ENCODE measurements at places on chromosomes 2 and 18. TPM values are rescaled to one million over a fixed set of nuclear protein-coding genes. Genes with fewer than 3 reads are reported as not detected.

DNA sequence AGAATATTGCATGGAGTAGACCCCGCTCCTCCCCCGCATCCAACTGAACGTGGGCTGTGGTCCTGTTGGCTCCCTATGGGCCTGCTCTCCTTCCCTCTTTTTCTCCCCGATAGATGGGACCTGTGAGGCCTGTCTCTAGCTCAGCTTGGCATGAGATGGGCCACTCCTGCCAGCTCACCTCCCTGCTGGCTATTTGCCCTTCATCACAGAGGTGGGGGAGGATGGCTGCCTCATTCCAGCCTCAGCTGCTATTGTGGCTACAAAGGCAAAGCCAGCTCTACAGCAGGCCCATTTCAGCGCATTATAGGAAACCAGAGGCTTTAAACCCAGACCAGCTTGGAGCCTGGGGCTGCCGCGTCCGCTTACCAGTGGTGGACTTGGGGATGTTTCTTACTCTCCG is 313.9 kb downstream of the GBX2 start:
- no peak overlapping the region for H3K27ac ChIP-seq
- H3K36me3 ChIP-seq, result no peaks in the 10 kb centered on the region
- no peak overlapping the region for H3K4me3 ChIP-seq
- H3K27me3 ChIP-seq, result peaks cover 3% of the 10 kb centered on the region
- peaks cover 27% of the 10 kb centered on the region for H3K4me1 ChIP-seq

GRCh38 chr18:65721619-65722018 is 29.2 kb upstream of the CDH7 start:
- peaks cover 5% of the 10 kb centered on the region for H3K27me3 ChIP-seq
- H3K4me3 ChIP-seq, result no peak overlapping the region
- no peak for DNase-seq

The RSAD2 gene
- total RNA-seq, result not detected

DNA sequence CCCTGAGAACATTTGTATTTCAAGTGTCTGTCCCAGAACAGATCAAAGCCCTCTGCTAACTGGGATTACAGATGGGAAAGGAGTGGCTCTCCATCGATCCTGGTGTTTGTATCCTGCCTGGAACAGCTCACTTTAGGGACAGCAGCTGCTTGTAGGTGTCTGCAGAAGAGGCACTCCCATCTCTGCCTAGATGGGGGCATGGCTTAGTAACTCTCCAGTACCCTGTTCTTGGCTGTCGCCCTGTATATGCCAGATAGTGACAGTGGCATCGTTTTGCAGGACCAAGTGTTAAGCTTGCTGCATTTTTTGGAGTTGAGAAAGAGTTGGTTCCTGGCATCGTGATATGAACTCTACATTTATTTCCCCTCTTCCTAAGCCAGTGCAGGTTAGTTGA is 189.9 kb downstream of the SH3RF3 start:
- no peak for DNase-seq
- H3K36me3 ChIP-seq, result no peaks in the 10 kb centered on the region
- H3K4me1 ChIP-seq, result peaks cover 25% of the 10 kb centered on the region

The SPATA3 gene
- total RNA-seq, result not detected

DNA sequence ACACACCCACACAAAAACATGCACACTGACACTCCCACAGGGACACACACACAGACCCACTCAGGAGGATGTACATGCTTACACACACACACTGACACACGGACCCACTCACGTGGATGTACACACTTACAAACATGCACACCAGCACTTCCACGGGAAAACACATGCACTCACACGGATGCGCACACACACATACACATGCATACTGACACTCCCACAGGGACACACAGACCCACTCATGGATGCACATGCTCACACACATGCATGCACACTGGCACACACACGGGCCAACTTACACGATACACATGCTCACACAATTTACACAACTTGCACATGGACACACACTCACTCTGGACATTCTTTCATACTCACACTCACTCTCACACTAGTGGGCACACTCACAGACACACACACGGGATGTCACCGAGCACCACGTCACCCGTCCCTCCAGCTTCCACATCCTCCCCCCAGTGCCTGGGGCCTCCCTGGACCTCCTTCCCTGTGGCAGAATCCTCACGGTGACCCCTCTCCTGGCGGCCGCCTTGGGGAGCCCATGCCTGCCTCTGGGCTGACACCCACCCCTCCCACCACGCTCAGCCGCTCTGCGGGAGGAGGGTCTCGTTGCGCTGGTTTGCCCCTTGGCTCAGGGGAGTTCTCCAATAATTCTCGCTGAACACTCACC is 58.5 kb downstream of the TWIST2 start:
- DNase-seq, result no peak
- H3K27ac ChIP-seq, result no peak overlapping the region
- no peaks in the 10 kb centered on the region for H3K4me1 ChIP-seq

The ITGAV gene
- total RNA-seq, result 21.9 TPM

GRCh38 chr2:228599297-228599696 is 417.8 kb upstream of the SPHKAP start:
- H3K4me1 ChIP-seq, result no peaks in the 10 kb centered on the region
- no peak for DNase-seq
- no peak overlapping the region for H3K4me3 ChIP-seq
- no peaks in the 10 kb centered on the region for H3K27me3 ChIP-seq
- H3K36me3 ChIP-seq, result no peaks in the 10 kb centered on the region

The CDK5R2 gene
- 46.1 TPM for total RNA-seq

DNA sequence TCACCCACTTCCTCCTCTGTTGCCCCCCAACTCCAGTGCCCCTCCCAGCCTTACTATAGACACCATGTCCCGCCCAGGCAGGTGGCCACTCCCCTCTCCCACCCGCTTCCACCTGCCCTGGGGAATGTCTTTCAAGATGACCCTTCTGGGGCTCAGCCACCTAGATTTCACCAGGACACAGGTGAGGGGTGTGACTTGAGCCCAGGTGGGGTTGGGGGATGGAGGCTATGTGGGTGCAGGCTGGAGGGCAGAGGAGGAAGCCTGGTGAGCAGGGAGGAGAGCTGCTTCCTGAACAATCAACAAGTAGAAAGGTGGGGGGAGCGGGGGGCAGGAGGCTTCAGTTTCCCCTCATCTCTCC is 8.7 kb downstream of the ADRA2B start:
- H3K4me1 ChIP-seq, result peaks cover 12% of the 10 kb centered on the region
- H3K27ac ChIP-seq, result no peak overlapping the region
- H3K4me3 ChIP-seq, result no peak overlapping the region
- H3K36me3 ChIP-seq, result peaks cover 10% of the 10 kb centered on the region
- no peak for DNase-seq
